Effector CD4-positive, alpha-beta T cell (primary cell): ENCODE measurements at places on chromosomes 5 and 9.

GRCh38 chr9:109417054-109417453, 81.1 kb downstream of the PTPN3 start:
- no peak for DNase-seq

- no peak for DNase-seq
Measured at GRCh38 chr5:94505327-94506068, 112.9 kb downstream of the KIAA0825 start.

DNA sequence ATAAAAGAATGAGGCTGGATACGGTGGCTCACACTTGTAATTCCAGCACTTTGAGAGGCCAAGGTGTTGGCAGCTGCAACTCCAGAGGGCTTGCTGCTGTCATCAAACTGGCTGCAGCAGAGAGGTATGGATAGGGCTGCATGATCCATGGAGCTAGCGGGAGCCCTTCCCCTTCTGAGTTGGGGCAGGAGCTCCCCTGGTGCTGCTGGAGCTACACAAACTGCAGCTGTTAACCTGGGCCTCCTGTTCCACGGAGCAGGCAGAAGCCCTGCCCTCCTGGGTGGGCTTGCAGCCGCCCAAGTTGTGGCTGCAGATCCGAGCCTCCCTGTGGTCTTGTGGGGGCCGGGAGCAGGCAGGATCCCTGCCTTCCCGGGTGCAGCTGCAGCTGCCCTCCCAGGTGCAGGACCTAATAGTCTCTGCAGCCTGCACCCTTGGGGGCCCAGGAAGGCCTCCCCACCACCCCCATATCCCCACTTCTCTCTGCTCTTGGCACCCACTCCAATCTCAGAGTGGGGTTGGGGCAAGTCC, 15.8 kb downstream of the CDC25C start:
- no peak for DNase-seq

DNA sequence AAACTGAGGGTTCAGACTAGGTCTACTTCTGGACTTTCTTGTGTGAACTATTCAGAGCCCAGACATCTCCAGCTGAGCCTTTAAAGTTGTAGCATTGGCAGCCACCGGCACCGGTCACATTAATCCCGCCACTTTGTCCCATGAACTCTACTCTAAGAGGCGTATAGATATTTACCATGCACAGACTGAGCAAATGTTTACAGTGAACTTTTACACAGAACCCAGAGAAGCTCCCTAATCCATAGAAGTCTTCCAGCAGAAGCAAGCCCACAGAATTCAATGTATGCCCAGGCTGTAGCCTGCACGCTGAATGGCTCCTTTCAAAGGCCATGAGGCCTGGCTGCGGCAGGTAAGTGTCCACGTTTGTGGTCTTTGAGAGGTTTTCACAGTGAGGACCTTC, 466.9 kb downstream of the ENC1 start:
- no peak for DNase-seq

- no peak for DNase-seq
Measured at GRCh38 chr9:97556721-97557605, 55.5 kb downstream of the TMOD1 start.

DNA sequence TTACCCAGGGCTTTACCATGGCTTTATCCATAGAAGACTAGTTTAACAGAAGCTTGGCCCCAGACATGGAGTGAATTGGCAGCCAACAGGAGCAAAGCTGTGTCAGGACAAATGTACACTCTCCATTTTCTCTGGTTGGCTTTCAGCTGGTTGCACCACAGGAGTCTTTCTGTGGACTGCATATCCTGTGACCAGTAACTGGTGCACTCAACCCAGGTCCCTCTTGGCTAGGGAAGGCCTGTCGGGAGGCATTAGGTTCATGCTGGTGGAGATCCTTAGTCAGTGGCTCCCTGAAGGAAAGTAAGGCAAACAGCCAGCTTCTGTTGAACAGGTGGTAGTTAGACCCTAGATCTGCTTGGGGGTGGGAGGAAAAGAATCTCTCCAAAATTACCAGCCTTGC, 146.9 kb upstream of the TLX3 start:
- no peak for DNase-seq

GRCh38 chr5:40291338-40291737, 388.4 kb upstream of the PTGER4 start:
- no peak for DNase-seq

DNA sequence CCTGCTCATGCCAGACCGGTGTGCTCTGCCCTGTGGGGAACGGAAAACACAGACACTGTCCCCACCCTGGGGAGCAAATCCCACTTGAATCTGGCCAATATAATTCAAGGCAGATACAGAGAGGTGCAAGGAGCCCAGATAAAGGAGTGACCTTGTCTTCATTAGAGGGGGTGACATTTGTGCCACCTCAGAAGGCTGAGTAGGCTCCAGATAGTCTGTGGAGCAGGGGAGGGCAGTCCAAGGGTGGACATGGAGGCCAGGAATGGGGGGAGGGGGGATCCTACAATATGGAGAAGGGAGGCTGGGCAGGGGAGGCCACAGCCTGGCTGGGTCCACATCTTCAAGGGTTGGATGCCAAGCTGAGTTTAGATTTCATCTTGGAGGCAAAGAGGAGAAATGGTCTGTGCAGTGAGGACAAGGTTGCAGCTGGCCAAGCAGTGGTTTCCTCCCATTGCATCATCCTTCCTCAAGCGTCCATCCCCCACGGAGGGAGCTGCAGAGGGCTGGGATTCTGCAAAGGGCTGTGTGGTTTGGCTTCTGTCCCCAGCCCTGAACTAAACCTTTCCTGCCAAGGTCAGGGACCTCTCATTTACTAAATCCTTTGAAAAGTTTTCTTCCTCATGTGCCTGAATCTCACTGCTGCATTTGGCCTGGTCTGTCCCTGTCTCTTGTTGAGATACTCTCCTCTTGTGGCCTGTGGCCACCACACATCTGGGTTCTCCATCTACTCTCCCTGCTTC, 60.1 kb downstream of the GALNT12 start:
- no peak for DNase-seq

DNA sequence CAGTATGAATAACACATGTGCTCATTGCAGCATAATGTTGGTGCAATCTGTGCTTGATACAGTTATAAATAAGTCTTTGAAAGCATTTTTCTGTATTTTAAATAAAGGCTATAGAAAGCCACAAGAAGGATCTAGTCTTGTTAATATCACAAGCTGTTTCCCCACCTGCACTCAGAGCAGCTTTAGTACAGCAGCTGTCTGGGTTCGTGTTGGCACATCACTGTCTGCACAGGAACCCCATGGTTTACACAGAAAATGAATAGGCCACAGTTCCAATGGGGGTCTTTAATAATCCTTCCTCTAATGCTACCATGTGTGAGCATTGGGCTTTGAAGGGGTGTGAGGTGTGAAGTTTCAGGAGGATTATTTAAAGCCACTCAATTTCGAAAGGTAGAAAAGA, 2269.7 kb downstream of the MAT2B start:
- no peak for DNase-seq

GRCh38 chr9:33852216-33852826, 35.4 kb downstream of the UBE2R2 start:
- DNase-seq: peak; percentile 54

DNA sequence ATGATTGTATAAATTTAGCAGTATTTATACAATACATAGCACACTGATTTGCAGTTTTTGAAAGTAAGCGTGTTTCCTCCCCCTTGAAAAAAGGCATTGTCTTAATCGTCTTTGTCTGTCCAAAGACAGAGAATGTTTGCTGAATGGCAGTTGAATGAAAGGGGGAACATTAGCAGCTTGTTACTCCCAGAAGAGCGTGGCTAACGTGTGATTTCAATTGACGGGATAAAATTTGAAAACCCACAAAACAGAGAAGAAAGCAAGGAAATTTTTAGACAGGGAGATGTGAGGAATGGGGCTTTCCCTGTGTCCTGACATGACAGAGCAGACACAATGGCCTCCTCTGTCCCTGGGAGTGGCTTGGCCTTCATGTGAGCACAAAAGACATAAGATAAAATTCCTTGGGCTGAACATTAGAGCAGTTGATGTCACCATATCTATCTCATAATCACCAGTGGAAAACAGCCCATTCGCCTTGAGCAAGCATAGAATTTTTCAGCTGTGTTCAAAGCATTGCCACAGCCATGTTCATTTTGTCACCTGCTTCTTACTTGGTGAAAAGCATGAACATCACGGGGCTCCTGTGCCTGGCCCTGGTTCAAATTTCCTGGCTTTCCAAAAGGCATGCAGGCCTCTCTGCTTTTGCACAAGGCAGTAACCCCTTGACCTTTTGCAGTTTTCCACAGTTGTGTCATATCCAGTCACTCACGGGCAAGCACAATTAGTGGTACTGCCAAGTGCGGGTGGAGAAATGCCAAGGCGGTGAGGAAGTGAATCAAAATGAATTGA, 126.9 kb downstream of the TLE1 start:
- DNase-seq: no peak

- no peak for DNase-seq
Measured at GRCh38 chr9:135404451-135405144, 75.0 kb upstream of the PPP1R26 start.

DNA sequence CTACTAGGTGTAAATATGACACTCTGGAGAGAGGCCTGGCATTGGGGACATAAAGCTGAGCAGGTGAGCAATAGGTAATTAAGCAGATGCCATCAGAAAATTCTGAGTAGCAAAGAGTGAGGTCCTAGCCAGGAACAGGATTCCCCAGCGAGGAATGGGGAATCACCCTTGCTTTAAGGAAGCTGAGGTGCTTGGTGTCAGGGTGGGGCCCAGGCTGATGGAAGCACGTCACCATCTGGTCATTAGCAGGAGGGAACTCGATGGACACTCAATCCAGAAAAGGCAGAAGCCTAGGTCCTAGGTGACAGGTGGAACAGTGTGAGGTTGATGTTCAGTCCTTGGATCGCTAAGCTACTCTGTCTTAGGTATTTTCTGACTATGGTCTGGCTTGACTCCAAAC, 562.7 kb upstream of the DAP start:
- DNase-seq: no peak

- DNase-seq: no peak
Measured at GRCh38 chr9:93601063-93601462, 24.7 kb downstream of the PHF2 start.
